ENCODE measurements at places on chromosomes 1 and 21.

GRCh38 chr1:201100169-201100930 is 11.9 kb downstream of the CACNA1S start:
- no peak for DNase-seq

DNA sequence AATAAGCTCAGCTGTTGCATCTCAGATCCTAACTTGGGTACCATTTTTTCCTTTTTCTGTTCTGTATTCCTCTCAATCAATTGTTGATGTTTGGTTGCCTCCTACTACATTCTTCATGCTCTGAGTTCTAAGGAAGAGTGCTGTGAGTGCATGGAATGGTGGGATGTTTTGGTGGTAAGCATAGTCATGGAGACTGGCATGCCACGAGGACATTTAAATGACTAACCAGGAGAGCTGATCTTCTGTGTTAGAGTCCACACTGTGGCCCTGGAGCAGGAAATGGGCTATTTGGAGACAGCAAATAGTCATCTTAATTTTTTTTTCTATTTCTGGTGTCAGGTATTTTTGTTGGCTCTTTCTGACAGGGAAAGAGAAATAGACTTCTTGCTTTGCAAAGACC is 69.5 kb upstream of the HSD17B7 start:
- DNase-seq: no peak

- DNase-seq: no peak
These were observed 29.4 kb downstream of the MRPL37 start for GRCh38 chr1:54229281-54229891.

- DNase-seq: no peak
These were observed 4.6 kb downstream of the BLACAT1 start for GRCh38 chr1:205451202-205451601.

DNA sequence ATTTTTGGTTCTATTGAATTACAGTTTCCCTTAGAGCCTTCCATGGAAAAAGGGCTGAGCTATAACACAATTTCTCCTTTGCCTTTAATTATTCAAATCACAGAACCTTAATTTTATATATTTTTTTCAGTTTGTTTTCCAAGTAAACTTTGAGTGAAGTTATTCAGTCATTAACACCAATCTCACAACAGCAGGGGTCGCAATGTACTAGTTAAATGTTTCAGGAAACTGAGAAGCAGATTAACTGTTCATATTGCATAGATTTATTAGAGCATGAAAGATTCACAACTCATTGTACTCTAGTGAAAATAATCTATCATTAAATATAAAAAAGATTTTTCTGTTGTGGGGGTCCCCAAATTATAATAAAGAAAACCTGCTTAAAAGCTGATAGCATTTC is 64.1 kb downstream of the KIFAP3 start:
- DNase-seq: peak; percentile 20

DNA sequence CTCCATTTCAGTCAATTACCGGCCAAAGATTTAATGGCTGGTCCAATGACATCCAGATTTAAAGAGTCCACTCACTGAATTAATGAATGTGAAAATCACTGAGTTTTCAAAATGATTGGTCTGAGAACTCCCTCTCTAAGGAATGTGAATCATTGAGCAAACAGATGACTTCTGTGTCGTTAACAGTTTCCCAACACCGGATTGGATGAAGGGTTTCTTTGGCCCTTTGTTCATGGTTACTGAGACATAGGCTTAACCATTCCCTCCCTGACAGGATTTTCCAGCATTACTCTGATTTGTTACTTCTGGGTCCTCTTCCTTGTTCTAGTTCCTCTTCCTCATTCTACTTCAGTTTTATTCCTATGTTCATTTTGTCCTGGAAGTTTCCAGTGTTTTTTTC is 1.5 kb upstream of the CLDN17 start:
- DNase-seq: no peak

DNA sequence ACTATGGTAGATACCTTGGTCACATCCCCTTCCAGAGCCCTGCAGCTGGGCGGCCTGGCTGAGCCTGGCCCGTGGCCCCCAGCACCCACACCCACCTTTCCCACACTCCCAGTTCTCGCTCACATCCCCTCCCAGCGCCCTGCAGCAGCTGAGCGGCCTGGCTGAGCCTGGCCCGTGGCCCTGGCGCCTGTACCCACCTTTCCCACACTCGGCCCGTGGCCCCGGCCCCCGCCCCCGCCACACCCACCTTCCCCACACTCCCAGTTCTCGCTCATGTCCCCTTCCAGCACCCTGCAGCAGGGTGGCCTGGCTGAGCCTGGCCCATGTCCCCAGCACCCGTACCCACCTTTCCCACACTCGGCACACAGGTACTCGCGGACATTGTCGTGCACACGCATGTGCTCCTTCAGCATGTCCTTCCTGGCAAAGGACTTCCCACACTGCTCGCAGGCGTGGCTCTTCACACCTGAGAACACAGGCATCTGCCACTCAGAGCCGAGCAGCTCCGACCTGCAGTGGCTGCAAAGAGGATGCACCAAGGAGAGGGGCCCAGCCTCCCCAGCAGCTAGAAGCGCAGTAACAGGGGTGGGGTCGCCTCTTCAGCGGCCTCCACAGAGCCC is 52.5 kb upstream of the RIPK4 start:
- no peak for DNase-seq

DNA sequence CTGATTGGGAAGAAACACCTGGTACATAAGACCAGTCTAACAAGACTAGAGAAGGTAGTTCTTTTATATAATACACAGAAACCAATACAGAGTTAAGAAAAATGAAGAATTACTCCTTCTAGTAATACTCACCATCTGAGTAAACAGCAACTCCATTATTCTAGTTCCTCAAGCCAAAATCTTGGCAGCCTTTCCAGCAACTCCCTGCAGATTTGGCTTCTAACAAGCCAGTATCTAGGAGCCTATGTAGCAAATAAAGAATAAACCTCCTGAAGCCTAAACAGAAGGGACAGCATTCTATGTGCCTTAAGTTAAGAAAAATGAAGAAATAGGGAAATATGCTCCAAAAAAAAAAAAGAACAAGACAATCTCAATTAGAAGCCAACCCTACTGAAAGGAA is 24.5 kb downstream of the ERO1B start:
- no peak for DNase-seq

GRCh38 chr1:19785660-19786059 is 14.1 kb downstream of the TMCO4 start:
- no peak for DNase-seq

DNA sequence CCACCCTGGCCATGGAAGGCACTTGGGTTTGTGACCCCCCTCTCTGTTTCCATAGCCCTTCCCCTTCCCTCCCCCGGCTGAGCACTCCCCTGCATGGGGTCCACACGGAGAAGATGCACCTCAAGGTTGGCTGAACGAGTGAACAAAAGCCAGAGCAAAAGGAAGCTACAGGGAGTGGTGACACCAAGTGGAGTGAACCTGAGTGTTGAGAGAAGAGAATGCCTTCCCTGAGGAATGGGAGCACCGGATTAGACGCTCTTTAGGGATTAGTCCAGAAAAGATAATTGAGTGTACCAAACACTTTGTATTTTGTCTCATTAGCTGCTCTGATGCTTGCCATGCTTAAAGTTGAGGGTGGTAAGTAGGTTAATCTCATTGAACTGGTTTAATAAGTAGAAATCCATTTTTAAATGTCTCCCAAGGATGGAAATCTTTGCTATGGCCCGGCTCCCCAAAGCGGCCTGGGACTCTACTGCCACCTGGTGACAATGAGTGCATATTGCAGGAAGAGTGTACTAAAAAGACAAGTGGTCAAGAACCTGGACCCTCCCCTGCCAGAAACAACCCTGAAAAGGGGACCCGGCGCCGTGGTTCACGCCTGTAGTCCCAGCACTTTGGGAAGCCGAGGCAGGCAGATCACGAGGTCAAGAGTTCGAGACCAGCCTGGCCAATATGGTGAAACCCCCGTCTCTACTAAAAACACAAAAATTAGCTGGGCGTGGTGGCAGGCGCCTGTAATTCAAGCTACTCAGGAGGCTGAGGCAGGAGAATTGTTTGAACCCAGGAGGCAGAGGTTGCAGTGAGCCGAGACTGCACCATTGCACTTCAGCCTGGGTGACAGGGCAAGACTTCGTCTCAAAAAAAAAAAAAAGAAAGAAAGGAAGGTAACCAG is 150.6 kb upstream of the ZC3H12A start:
- DNase-seq: no peak

All from NCI-H1105 treated with DMSO at 0.1 percent for 48 hours (cell line).